AG09319 (cell line): ENCODE measurements at places on chromosomes 7 and 10.

DNA sequence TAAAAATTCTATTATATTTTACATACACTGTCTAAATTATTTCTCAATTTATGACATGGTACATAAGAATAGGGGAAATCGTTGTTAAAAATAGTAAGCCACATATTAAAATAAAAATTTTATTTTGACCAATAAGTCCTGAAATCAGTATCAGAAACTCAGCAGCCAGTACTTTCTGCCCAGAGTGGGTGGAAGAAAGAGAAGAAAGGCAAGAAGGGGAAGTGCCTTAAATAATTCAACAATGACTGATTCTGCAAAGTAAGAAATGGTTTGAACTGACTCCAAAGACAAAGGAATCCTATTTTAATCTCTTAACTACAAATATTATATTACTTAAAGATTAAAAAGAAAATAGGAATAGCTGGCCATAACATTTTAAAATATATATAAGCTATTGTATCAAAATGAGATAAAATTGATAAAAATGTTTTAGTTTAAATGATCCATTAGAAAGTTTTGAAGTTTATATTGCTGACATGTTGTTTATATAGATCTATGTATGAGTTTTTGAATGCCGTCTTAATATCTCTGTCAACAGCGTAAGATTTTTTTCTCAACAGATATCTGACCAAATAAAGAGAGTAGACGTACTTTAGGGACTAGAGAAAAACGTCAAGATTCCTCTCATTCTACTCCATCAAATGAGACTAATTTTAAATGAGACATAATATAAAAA, 30.2 kb upstream of the NRCAM start:
- DNase-seq: no peak

DNA sequence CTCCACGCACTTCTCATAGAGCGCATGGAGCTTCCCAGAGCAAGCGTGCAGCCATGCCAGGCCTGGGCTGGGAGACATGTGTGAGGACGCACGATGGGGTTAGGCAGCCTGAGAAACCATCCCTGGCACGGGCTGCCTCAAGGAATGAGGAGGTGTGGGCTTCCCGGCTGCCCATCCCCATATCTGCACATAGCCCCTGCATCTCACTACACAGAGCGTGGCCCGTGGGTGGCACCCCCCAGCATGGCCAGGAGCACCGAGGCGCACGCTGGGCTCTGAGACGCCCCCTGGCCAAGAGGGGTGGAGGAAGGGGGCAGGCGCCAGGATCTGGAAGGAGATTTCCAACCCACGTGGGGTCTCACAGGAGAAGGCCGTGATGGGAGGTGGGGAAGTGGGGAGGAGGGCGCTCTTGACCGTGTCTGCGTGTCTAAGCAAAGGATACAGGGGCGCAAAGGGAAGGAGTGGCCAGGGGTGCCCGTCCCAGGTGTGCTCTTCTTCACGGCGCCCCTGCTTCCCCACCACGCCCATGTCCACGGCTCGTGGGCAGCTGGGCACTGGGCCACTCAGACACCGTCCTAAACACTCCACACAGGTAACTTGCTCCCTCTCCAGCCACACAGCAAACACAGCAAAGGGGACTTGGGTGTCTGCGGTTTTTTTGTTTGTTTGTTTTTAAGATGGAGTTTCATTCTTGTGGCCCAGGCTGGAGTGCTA, 340.5 kb downstream of the PTPRN2 start:
- no peak for DNase-seq

DNA sequence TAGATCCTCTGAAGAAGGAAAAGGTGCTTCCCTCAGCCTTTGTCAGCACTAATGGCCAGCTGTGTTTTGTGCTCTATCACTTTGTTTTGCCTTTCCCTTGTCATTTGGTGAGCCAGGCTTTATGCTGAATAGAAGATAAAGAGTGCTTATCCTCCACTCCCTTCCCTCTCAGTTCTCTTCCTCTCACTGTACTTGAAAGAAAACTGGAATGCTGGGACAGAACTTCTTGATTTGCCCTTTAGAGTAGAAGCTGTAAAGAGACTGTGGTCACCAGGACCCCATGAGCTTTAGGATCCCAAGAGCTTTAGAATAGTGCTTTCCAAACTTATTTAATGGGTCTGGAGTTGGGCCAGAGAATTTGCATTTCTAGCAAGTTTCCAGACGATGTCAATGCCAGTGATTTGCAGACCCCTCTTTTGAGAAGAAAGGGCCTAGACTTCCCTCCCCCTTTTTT, 81.4 kb downstream of the LRRC4 start:
- DNase-seq: no peak

DNA sequence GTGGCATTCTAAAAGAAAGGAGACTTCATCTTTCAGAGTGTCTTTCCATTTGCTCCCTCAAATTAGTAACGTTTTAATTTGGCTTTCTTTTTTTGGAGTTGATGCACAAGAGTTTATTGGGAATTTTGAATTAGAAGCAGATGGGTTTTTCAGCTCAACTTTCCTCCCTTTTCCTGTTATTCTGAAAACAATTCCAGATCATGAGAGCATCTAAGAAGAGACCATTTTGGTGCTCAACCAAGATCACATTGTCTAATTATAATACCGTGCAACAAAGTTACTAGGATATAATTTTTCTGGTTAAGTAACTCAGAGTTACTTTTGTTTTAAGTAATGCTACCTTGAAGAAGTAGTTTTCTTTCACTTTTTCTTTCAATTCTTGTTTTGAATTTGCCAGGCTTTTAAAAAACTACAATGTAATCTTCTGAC, 396.6 kb upstream of the KLF6 start:
- DNase-seq: no peak
